ENCODE measurements at places on chromosomes 3 and 15.

DNA sequence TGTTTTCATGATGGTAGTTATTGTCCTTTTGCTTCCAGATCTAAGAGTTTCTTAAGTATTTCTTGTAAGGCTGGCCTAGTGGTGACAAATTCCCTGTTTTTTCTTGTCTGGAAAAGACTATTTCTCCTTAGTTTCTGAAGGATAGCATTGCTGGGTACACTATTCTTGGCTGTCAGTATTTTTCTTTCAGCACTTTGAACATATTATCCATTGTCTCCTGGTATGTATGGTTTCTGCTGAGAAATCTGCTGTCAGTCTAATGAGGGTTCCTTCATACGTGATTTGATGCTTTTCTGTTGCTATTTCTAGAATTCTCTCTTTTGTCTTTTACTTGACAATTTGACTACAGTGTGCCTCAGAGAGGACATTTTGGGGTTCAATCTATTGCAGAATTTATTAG, 134.3 kb downstream of the CGGBP1 start:
- DNase-seq = no peak

GRCh38 chr3:39288300-39288808, 8.5 kb upstream of the CX3CR1 start:
- DNase-seq = peak; percentile 88

DNA sequence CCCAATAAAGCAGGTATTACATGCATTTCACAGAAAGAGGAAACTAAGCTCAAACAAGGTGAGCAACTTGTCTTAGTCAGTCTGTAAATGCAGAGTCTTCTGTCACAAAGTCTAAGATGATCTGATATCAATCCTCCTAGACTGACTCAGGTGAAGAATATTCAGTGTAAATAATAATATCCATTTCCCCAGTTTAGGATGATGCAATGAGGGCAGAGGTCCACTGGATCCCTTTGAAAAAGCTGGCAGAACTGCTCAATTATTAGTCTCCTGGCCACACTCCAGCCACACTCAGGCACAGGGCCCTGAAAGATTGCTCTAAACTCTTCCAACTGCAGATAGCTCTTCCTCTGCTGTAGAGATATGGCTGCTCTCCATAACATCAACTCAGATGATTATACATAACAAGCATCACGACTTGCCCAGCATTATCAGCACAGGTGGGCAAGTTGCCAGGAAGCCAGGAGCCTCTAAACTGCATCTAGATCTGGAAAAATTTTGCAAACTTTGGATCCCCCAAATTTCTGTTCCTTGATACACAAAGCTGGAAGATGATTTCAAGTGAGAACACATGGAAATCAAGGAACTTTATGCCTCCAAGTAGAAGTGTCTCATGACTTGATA, 129.8 kb upstream of the CPNE4 start:
- peak; percentile 68 for DNase-seq

DNA sequence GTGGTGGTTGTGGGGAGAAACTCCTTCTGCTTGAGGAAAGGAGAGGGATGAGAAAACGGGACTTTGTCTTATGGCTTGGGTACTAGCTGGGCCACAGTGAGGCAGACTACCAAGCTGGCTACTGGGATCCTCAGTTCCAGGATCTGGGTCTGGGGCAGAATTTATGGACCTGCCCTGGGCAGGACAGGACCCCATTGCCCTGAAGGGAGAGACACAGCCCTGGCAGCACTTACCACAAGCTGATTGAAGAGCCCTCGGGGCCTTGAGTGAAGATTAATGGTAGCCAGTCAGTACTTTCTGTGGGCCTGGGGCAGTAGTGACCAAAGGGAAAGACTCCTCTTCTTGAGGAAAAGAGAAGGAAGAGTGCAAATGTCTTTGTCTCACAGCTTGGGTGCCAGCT, 799.7 kb downstream of the SI start:
- DNase-seq = peak; percentile 58

GRCh38 chr3:134614955-134615354, 35.9 kb downstream of the KY start:
- no peak for DNase-seq

- DNase-seq = no peak
These were observed 213.8 kb downstream of the RPLP1 start for GRCh38 chr15:69666441-69666882.

- DNase-seq = no peak
These were observed 17.7 kb downstream of the FRMD4B start for GRCh38 chr3:69368129-69368741.

- no peak for DNase-seq
These were observed 891 bp upstream of the NR1D2 start for GRCh38 chr3:23944007-23944783.

GRCh38 chr15:59687836-59688235, 1.3 kb downstream of the BNIP2 start:
- no peak for DNase-seq

DNA sequence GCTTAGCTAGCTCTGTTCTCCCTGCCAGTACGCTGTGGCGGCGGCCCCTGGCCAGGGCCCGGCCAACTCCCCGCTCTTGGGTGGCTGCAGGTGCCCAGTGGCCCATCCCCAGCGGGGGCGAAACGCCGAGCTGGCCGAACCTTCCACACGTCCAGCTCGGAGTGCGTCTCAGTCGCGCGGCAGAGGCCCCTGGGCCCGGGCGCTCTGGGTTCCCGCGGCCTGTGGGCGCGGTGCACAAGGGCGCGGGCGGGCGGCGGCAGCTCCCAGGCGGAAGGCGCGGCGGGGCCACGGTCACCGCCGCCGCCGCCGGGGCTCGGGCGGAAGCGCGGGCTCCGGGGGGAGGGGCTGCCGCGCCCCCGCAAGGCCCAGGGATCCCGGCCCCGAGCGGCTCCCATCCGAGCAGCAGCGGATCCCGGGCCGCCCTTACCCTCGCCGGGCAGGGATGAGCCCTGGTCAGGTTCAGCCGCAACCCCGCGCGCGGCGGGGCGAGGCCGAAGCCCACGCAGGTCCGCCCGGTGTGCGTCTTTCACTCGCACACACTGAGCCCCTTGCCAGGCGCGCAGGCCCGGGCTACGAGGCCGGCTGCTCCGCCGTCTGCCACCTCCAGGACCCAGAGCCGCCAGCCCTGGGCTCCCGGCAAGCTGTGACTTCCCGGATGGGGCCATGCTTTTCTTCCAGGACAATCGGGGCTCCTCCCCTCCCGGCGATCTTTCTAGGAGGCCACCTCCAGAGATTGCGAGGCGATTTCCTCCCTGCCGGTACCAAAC, 54.2 kb downstream of the CCDC54 start:
- peak; percentile 91 for DNase-seq

- DNase-seq = no peak
These were observed 31.4 kb upstream of the FAN1 start for GRCh38 chr15:30872341-30872748.

GRCh38 chr3:18900994-18901393, 247.3 kb upstream of the KCNH8 start:
- DNase-seq = peak; percentile 41

- DNase-seq = no peak
These were observed 18.1 kb upstream of the TRAT1 start for GRCh38 chr3:108804437-108804836.

GRCh38 chr3:122257644-122258364, 67.2 kb upstream of the CSTA start:
- DNase-seq = no peak

GRCh38 chr3:123006609-123007008, 21.0 kb downstream of the SEMA5B start:
- no peak for DNase-seq

DNA sequence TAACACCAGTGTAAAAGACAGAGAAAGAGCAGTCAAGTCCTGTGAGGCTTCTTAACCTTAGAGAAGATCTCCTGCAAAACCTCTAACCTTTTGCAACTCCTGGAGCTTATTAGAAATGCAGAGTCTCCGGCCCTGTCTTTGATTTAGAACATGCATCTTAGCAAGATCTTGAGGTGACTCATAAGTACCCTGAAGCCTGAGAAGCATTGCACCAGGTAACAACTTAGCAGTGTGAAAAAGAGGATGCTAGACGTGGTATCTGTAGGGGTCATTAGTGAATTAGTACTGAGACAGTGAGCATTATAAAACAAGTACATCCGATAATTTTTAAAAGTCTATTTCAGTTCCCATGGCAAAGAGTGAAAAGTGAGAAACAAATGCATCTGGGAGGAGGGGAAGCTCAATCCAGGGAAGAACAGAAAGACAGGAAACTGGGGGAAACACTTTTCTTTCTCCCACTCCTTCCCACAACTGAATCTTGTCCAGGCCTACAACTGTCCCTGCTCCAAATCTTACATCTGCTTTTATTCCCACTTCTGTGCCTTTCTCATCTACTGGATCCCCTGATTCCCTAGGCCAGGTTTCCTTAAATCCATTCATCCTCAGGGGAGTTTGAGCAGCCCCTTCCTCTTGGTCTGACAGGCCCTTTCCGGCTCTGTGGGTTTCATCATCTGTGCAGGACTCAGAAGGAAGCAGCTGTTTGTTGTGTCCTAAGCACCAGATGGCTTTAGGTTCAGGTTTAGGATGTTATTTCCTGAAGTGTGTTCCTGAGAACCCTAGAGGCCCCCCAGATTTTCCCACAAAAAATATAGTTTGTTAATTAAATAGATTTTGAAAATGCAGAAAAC, 128.1 kb upstream of the IL12A start:
- DNase-seq = no peak

DNA sequence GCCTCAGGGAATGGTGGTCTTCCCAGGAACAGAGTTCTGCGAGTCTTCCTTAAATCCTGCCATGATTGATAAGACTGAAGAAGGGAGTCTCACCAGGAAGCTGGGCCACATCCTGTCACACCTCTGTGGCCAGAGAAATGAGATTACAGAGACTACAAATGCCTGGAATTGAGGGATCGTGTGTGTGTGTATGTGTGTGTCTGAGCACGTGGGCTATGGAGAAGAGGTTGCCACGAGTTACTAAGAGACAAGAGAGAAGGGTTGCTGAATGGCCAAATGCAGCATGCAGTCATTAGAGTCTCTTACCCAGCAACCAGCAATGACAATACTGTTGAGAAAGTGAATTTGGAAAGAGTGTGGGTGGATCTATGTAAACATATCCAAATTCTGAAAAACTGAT, 443.1 kb downstream of the MFSD1 start:
- no peak for DNase-seq

GRCh38 chr3:52021489-52022268, 26.0 kb upstream of the RPL29 start:
- DNase-seq = peak; percentile 86

- DNase-seq = no peak
These were observed 245.4 kb downstream of the ULK4 start for GRCh38 chr3:41716471-41716870.

- no peak for DNase-seq
These were observed 1.2 kb upstream of the SHC4 start for GRCh38 chr15:48964898-48965297.

GRCh38 chr15:58306591-58307312, 125.0 kb upstream of the LIPC start:
- no peak for DNase-seq

DNA sequence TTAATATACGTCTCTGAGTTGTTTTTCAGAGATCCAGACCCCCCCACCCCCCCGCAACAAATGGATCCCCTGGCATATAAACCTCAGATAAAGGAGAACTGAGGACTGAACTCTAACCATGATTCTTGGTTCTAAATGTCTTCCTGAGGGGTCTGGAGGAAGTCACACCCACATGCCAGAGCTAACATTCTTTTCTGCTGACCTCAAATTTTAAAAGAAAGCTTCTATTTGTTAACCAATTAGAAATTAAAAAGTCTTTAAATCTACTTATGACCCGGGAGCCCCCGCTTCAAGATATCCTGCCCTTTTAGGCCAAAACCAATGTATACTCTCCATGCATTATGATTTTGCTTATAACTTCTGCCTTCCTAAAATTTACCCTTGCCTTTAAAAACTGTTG, 188.3 kb downstream of the ECT2 start:
- DNase-seq = no peak

DNA sequence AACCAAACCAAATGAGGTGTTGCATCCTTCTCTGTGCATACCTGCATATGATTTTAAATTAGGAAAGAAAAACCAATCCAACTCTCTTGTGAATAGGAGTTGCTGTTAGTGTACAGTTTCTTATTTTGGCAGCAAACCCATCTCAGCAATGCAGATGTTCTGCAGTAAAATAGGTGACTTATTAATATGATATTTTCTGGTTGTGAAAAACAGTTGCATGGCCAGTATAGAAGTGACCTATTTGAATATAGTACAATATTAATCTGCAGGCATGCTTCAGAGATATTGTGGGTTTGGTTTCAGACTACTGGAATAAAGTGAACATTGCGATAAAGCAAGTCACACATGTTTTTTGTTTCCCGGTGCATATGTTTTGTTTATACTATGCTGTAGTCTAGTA, 42.2 kb downstream of the AKAP13 start:
- DNase-seq = no peak

- no peak for DNase-seq
These were observed 495.6 kb downstream of the LPP start for GRCh38 chr3:188649521-188649920.

GRCh38 chr3:37054370-37054769, 61.1 kb downstream of the MLH1 start:
- DNase-seq = no peak

GRCh38 chr3:61008153-61008997, 242.9 kb downstream of the FHIT start:
- DNase-seq = no peak

Data from aorta (tissue), 5 donors.